RWPE1 (cell line): ENCODE measurements at places on chromosomes 3 and 15.
A peak's percentile ranks its signal among the peaks of the same experiment; 100 is the strongest.

DNA sequence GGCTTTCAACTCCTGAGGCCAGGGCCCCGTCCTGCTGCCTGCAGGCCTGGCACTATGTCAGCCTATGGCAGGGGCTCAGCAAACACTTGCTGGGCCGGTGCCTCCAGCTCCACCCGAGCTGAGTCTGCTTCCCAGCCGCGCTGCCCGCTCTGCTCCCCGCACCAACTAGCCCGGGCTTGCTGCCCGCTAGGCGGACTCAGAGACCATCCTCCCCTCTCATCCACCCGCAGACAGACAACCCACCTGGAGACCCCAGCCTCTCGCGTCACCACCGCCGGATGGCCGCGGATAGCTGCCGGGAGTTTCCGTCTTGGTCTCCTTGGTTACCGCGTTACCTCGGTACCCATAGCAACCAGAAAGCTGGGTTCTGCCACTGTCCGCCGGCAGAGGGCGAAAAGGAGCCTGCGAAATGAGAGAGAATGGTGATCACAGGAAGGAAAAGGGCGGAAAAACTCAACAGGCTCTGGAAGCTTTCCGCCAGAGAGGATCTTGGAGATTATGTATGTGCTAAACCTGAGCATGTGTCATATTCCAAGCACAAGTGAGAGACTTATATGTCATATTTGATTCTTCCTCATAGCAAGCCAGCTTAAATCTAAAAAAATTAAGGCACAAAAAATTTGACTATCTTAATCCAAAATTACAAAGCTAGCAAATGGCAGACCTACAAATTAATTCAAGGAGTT, at the start of gene ZBBX:
TSS of gene ZBBX (minus strand) at position 294 of the 686 bp plus-strand sequence. CDS start 7,396 bp downstream, outside the sequence.
- DNase-seq = peak; percentile 57

DNA sequence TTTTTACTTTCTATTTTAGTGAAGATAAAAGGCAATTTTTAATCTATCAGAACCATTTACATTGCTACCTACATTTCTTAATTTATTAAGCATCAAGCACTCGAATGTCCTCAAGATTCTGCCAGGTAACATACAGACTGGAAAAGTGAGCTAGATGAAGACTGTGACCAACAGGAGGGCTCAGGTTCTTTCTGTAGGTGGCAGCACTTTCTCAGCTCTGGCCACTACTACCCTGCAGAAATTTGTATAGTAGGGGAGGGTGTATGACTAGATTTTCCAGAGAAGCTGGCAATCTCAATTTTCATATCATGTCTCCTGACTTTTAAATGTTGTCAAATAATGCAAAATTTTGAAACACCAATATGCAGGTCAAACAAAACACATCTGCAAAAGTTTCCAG, 165.0 kb upstream of the SUCLG2 start:
- no peak for DNase-seq

- no peak for DNase-seq
These were observed 223.3 kb downstream of the UACA start for GRCh38 chr15:70539912-70540530.

- DNase-seq = peak; percentile 45
These were observed 255.3 kb upstream of the IL12A start for GRCh38 chr3:159733194-159733860.

- DNase-seq = peak; percentile 42
These were observed 71.4 kb downstream of the KLF13 start for GRCh38 chr15:31397851-31398661.

DNA sequence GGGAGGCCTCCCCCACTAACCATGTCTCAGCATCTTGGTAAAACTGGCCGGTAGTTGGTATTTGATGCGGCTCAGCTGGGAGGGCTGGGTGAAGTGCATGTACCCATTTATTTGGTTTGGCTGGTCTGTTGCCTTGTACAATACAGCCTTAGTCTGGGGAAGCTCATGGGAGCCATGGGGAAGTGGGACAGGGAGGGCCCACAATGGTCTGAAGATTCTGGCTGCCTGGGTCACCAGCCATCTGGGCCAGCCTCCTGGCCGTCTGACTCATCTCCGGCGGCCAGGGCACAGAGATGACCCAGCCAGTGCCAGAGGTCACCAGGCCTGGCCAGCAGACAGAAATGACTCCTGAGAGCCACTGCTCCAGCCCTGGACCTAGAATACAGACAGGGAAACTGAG, 51.6 kb upstream of the SMAD6 start:
- DNase-seq = no peak

GRCh38 chr3:149839896-149840295, 26.9 kb downstream of the RNF13 start:
- peak; percentile 23 for DNase-seq
